ENCODE measurements at places on chromosomes 13 and 19.

DNA sequence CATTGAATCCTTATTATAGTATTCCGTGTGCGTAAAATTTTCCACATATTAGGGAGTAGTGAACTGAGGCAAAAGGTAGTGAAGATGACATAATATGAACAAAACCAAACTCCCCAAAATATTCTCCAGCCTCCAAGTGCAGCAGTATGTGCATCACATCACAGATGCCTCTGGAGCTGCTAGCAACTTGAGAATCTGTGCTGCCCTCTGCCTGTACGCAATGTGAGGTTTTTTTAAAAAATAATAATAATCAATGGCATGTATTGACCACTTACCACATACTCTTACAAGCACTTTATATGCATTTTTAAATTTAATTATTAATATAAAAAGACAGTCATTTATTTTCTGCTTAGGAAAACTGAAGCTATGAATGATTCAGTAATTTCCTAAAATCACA, 583.0 kb upstream of the SPRY2 start:
- DNase-seq = no peak

GRCh38 chr19:3881272-3882040, 971 bp downstream of the ATCAY start:
- no peak for DNase-seq

DNA sequence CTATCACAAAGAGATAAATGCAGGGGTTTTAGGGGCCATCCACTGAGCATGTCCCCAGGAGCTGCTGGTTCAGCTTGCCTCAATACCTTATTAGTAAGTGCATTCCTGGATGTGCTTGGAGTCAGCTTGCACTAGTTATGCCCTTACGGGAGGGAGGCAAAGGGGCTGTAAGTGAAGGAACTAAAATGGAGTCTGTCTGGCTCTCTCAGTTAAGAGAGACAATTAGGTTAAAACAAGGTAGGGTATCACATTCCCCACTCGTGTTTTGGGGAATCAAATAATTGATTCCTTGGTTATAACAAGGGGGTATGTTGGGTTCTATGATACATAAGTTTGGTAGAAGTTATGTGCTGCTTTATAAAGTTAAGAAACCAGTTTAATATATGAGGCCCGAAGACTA, 78.9 kb downstream of the ZNF100 start:
- no peak for DNase-seq

- DNase-seq = no peak
Measured at GRCh38 chr19:3362217-3362906, 4.0 kb upstream of the NFIC start.

GRCh38 chr13:44952671-44953070, 36.6 kb downstream of the NUFIP1 start:
- no peak for DNase-seq

GRCh38 chr19:28542394-28543243, 670.3 kb downstream of the UQCRFS1 start:
- no peak for DNase-seq

GRCh38 chr13:21709697-21710096, 38.8 kb downstream of the FGF9 start:
- DNase-seq = no peak

All from DMS 273 treated with DMSO at 0.1 percent for 48 hours (cell line).